ENCODE measurements at places on chromosomes 3 and 15. TPM values are rescaled to one million over a fixed set of nuclear protein-coding genes. Genes with fewer than 3 reads are reported as not detected.

KLHL40 gene
- not detected for total RNA-seq

RETNLB gene
- not detected for total RNA-seq

DLEC1 gene
- 0.06 TPM for total RNA-seq

TMOD2 gene
- total RNA-seq = 1.7 TPM

MKRN2OS gene
- total RNA-seq = not detected

ST3GAL6 gene
- total RNA-seq = 1.9 TPM

SH2D7 gene
- not detected for total RNA-seq

GABPB1 gene
- total RNA-seq = 30.1 TPM

KCNMB2 gene
- total RNA-seq = not detected

DNAJC13 gene
- 12.2 TPM for total RNA-seq

WDR5B gene
- total RNA-seq = 3.0 TPM

RAB8B gene
- total RNA-seq = 11.9 TPM

CGNL1 gene
- total RNA-seq = 2.0 TPM
